ENCODE measurements at places on chromosomes 3 and 15.

GRCh38 chr15:87575896-87576473, 680.6 kb downstream of the NTRK3 start:
- DNase-seq = no peak

- DNase-seq = no peak
Observed at GRCh38 chr3:188327433-188327832, 173.5 kb downstream of the LPP start.

- DNase-seq = no peak
Observed at GRCh38 chr15:33152502-33153109, 41.9 kb downstream of the FMN1 start.

GRCh38 chr3:172398484-172398883, 49.8 kb downstream of the GHSR start:
- no peak for DNase-seq

DNA sequence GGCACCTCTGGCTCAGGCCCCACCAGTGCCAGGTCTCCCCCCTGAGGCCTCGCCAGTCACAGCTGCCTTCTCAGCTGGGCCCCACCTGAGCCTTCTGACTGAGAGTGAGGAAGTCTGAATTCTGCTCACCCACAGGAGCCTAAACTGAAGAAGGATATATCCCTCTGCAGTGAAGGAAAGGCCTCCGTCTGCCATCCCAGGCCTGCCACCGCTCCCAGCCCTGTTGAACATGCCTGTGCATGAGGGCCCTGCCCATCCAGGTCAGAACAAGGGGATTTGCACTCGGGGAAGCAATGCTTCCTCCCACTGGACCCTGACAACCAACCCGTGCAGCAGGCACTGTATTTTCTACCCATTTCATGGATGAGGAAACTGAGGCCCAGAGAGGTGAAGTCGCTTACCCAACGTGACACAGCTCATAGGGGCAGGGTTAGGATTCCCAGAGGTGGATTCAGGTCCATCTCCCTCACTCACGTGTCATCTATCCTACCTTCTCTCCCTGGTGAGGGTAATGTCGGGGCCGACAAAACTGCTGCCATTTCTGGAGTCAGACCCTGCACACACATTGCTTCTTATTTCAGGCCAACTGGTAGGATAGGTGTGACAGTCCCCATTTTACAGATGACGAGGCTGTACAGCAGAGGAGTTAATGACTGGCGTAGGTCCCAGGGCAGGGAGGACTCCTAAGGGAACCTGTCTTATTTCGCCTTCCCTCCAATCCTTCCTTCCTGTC, 22.6 kb downstream of the ATP2B2 start:
- no peak for DNase-seq

GRCh38 chr15:38275959-38276358, 23.3 kb downstream of the SPRED1 start:
- no peak for DNase-seq

DNA sequence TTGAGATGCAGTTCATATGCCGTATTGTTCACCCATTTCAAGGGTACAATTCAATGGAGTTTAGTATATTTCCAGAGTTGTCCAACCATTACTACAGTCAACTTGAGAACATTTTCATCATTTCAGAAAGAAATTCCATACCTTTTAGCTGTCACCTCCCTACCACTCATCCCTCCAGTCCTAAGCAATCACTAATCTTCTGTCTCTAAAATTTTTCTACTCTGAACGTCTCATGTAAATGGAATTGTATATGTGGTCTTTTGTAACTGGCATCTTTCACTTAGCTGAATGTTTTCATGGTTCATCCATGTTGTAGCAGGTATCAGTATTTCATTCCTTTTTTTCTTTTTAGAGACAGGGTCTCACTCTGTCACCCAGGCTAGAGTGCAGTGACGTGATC, 51.1 kb downstream of the CMTM7 start:
- DNase-seq = no peak

GRCh38 chr3:115403786-115404185, 219.5 kb upstream of the GAP43 start:
- DNase-seq = no peak

- DNase-seq = no peak
Observed at GRCh38 chr15:28020644-28021043, 78.5 kb downstream of the OCA2 start.

- no peak for DNase-seq
Observed at GRCh38 chr3:127588806-127589577, 1.5 kb downstream of the TPRA1 start.

GRCh38 chr3:7953449-7954014, 548.1 kb upstream of the LMCD1 start:
- no peak for DNase-seq

DNA sequence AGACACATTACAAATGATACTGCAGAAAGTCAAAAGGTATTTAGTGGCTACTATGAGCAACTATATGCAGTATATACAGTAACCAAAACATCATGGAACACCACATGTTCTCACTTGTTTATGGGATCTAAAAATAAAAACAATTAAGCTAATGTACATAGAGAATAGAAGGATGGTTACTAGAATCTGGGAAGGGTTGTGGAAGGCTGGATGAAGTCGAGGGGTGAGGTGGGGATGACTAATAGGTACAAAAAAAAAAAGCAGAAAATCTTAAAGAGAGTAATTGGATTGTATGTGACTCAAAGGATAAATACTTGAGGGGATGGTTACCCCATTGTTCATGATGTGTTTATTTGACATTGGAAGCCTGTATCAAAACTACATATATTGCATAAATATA, 848.8 kb upstream of the GBE1 start:
- no peak for DNase-seq

DNA sequence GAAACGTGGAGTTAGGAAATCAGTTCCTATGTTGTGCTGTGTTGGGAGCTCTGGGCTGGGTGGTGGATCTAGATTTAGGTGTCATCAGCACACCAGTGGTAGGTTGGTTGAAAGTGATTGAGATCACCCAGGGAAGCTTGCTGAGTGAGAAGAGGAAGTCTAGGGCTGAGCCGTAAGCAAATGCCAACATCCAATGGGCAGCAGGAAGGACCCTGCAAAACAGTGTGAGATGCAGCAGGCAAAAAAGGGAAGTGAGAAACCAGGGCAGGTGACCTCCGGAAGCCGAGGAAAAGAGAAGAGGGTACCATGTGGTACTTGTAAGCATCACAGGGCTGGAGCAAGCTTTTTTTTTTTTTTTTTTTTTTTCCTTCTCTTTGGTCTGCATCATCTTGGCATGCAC, 15.9 kb upstream of the COPG1 start:
- no peak for DNase-seq

GRCh38 chr15:22735781-22736180, 50.7 kb upstream of the NIPA1 start:
- no peak for DNase-seq

DNA sequence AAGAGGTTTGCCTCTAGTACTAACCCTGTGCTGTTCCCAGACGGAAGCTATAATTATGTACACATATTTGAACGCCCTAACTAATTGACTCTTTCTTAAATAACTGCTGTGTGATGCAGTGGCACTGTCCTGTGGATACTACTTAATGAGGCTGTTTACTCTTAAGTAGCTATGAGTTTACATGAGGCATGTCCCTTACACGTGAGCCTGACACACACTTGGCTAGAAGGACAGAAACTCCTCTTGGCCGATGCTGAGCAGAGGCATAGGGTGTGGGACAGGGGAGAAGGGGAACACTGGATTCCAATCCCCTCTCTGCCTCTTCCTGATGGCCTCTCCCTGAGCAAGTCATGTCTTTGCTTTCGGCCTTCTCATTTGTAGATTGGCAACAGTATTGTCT, 21.9 kb downstream of the EHD4 start:
- DNase-seq = no peak

GRCh38 chr3:129439226-129439816, 427 bp downstream of the MBD4 start:
- DNase-seq = no peak

GRCh38 chr15:87564681-87565080, 691.9 kb downstream of the NTRK3 start:
- DNase-seq = no peak

DNA sequence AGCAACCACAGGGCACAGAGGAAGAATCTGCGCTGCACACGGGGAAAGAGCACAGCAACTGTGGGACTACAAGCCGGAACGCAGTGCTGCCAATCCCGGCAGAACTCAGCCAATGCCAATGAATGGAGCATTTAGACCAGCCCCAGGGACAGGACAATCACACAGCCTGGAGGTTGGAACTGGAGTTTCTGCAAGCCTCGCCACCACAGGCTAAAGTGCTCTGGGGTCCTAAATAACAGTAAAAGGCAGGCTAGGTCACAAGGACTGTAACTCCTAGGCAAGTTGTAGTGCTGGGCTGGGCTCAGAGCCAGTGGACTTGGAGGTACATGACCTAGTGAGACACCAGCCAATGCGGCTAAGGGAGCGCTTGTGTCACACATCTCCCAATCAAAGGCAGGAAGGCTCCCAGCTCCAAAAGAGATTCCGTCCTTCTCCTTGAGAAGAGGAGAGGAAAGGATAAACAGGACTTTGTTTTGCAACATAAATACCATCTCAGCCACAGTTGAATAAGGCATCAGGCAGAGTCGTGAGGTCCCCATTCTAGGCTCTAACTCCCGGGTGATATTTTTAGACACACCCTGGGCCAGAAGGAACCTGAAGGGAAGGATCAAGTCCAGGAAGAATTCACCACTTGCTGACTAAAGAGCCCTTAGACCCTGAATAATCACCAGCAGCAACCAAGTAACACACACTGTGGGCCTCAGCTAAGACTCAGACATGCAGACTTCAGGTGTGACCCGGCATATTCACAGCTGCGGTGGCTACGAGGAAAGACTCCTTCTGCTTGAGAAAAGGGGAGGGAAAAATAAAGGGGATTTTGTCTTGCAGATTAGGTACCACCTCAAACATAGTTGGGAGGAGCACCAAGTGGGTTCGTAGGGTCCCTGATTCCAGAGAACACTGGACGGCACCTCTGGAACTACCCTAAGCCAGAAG, 85.5 kb upstream of the XXYLT1 start:
- no peak for DNase-seq

- no peak for DNase-seq
Observed at GRCh38 chr15:50302581-50302980, 37.1 kb upstream of the HDC start.

DNA sequence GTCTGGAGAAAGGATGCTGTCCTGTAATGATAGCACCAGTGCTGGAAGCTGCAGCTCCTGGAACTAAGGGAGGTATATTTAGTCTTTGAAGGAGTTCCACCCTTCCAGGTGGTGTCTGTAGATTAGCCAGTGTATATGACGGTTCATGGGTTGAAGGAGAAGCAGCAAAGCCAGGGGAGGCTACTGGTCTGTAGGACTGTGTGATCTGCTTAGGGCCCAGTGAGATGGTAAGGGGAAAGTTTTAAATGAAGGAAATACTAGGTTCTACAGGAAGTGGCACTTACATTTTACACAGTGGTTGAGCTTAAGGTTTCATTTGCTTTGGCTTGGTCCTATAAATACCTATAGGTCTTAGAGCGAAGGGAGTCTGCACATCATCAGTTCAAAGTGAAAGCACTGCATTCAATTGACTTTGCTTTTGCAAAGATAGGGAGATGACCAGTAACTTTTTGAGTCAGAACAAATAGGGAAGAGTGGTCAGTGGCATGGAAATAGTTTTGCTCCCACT, 5.6 kb downstream of the SLC25A38 start:
- no peak for DNase-seq

DNA sequence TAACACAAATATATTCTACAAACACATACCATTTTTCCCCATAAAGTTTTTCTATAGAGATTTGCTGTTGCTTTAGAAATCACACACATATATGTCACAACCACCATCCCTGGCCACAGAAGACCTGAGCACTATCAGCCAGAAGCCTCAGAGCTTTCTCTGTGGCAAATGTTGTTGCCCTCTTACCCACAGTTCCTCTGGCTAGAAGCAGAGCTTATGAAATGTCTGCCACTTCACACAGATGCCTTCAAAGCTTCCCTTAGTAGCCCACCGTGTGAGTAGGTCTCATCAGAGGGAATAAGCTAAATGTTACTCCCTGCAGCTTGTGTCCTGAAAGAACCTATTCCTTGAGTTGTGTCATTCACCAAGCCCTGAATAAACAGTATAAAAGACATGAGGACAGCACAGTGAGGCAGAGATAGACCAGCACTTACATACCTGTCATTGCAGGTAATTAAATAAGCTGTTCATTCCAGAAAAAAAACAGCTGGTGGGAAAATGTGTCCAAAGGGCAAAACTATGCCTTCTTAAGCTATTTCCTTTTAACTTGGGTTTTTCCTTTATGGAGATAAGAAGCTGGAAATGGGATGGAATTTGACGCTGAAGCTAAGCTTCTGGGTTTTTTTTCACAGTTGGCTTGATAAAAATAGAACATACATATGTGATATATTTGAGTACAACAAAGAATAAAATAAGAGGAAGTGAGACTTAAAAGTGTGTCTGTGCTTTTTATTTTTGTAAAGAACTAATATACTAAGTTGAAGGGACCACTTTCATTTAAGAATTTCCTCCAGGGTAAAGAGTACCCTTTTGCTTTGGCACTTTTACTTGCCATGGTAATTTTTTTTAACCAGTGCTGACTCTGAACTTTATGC, 391.4 kb downstream of the KCNH8 start:
- no peak for DNase-seq

- no peak for DNase-seq
Observed at GRCh38 chr3:88986834-88987233, 120.6 kb upstream of the EPHA3 start.

DNA sequence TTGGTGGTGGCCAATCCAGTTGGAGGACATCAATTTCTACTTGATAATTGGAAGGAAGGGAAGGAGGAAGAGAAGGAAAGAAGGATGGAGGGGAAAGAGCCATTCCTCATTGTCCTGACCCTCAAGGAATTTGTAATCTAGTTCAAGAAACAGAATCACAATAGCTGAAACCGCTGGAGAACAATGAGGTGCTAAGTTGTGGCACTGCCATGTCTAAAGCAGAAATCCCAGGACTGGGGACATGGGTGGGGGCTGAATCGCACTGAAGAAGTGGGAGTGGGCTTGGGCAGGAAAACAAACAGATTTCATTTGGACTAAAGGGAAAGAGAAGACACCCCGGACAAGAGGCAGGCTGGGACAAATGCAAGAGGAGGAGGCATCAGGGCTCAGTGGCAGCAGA, 183.6 kb downstream of the UACA start:
- no peak for DNase-seq

DNA sequence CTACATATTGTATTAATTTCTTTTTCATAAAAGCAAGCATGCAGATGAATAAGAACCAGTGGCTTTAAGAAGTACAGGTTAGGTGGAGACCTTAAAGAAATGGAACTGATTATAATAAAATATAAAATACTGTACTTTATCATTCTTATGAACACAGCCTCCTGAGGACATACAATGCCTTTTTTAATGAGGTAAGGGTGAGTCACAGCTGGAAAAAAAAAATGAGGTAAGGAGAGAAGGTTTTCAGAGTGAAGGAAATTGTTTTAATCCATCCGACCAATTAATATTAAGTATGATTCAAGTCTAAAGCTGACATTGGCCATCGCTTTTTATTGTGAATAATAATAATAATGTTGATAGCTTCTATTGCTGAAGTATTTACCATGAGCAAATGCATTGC, 170.3 kb upstream of the SOX2 start:
- DNase-seq = no peak

GRCh38 chr3:163779396-163780344, 1298.6 kb downstream of the SI start:
- DNase-seq = no peak

GRCh38 chr3:97979610-97980009, 7.4 kb upstream of the RIOX2 start:
- no peak for DNase-seq

- DNase-seq = no peak
Observed at GRCh38 chr3:23152989-23153388, 50.1 kb upstream of the UBE2E2 start.

- no peak for DNase-seq
Observed at GRCh38 chr3:14822670-14823390, 4.1 kb downstream of the FGD5 start.

Measured in stimulated activated CD4-positive, alpha-beta T cell treated with anti-CD3 and anti-CD28 coated beads, Interleukin-1b, Interleukin-23, amount 100 ng/mL, for 4 hours (primary cell).